Activated gamma-delta T cell treated with Interleukin-2 at 50 U/mL for 16 hours (primary cell): ENCODE measurements at places on chromosomes 7 and 10.

DNA sequence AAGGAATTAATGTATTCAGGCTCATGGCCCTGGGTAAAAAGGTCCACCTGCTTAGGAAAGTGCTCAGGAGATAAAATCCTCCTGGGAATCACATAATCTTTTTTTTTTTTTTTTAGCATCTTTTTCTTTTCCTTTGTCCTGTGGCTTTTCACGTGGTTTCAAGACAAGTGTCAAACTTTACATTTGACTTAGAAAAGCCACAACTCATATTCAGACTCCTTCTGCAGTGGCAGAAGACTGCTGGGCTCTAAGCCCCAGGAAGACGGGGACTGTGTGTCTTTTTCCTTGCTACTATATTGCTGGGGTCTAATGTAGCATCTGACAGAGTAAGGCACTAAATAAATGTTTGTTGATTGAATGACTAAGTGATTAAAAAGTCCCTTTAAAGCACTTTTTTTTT lies 127.5 kb upstream of the ANKRD1 start:
- DNase-seq, result no peak

GRCh38 chr10:57817741-57818140 lies 450.0 kb downstream of the IPMK start:
- DNase-seq, result no peak

GRCh38 chr10:86100581-86101061 lies 266.0 kb downstream of the GRID1 start:
- DNase-seq, result no peak

DNA sequence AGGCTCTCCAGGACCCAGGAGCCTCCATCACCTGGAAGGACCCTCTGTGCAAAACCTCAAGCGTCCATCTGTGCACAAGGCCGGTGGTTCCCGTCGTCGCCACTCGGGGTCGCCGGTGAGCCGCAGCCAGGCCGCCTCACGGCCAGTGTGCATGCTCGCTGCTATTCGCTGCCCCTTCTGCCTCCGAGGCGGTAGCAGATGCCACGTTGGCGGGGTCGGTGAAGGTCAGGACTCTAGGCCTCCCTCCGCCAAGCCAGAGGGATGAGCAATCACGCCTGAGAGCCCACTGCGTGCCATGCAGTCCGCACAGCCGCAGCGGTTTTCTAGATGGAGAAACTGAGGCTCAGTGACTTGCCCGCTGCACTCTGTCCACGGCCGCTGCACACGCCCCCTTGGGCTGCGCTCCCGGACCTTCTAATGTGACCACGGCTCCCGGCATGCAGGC lies 5.7 kb downstream of the UPK3B start:
- no peak for DNase-seq

GRCh38 chr7:83475420-83475819 lies 173.5 kb downstream of the SEMA3E start:
- no peak for DNase-seq

- no peak for DNase-seq
Measured at GRCh38 chr7:132872034-132872433, 209.9 kb downstream of the CHCHD3 start.

DNA sequence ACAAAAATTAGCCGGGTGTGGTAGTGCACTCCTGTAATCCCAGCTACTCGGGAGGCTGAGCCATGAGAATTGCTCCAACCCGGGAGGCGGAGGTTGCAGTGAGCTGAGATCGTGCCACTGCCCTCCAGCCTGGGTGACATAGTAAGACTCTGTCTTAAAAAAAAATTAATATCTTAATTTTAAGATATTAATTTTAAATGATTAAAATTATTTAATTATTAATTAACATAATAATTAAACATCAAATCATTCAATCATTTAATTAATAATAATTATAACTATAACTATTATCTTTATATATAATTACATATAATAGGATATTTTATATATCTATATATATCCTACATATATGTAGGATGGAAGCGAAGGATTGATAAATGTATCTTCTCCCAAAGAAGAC lies 1.8 kb upstream of the HK1 start:
- DNase-seq, result no peak

DNA sequence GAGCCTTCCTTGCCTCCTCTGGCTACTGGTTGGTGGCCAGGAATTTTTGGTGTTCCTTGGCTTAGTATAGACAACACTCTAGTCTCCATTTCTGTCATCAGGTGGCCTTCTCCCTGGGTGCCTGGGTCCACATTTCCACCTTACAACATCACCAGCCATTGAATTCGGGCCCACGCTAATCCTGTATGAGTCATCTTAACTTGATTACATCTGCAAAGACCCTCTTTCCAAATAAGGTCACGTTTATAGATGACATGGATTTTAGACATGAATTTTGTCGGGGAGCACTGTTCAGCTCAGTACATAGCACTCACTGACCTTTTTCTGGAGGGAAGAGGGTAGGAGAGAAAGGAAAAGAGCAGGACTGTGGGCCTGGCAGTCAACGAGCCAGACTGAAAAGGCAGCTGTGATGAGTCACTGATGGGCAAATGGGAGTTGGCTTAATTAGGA lies 39.4 kb downstream of the MMRN2 start:
- DNase-seq, result no peak

GRCh38 chr10:110337906-110338305 lies 33.2 kb upstream of the SMNDC1 start:
- DNase-seq, result no peak

DNA sequence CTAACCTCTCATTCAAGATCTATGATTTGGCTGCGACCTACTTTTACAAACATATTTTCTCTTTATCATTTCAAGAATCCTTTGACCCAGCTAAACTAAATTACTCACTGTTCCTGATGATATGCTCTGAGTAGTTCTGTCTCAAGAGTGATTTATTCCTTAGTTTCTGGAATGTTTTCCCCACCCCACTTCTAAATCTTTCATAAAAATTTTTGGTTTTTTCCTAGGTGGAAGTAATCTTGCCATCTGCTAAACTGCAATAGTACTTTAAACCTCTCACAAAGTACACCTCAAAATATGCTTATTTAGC lies 170.8 kb downstream of the DNAJC1 start:
- no peak for DNase-seq

DNA sequence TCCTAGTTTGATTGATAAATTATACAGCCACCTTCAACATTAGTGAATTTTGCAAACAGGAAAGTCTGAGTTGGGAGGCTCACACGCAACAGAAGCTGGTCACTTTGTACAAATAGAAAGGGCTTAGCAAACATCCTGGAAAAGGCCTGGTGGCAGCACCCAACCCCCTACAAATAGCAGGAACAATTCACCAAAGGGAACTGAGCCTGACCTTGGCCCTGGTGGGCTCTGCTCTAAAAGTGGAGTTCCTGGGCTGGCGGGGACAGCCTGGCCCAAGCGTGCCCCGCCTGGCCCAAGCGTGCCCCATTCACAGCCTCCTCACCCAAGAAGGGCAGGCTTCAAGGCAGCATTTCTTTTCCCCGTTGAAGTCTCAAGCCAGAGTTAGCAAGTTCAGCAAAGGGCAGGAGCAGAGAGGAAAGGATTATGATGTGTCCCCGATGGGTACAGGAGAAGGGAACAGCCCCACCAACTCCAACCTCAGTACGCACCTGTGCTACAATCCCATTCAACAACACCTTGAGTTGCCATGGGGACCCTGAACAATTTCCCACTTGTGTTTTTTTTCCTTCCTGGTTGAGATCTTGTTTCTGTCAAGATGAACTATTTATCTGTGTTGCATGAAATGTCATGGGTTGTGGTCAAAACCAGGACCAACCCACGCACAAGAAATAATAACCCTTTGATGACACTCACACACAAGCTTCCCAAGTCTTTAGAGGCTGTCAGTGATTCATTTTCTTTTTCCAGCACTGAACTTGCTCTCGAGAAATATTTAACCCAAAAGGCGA lies 43.4 kb downstream of the RGS10 start:
- DNase-seq, result no peak

DNA sequence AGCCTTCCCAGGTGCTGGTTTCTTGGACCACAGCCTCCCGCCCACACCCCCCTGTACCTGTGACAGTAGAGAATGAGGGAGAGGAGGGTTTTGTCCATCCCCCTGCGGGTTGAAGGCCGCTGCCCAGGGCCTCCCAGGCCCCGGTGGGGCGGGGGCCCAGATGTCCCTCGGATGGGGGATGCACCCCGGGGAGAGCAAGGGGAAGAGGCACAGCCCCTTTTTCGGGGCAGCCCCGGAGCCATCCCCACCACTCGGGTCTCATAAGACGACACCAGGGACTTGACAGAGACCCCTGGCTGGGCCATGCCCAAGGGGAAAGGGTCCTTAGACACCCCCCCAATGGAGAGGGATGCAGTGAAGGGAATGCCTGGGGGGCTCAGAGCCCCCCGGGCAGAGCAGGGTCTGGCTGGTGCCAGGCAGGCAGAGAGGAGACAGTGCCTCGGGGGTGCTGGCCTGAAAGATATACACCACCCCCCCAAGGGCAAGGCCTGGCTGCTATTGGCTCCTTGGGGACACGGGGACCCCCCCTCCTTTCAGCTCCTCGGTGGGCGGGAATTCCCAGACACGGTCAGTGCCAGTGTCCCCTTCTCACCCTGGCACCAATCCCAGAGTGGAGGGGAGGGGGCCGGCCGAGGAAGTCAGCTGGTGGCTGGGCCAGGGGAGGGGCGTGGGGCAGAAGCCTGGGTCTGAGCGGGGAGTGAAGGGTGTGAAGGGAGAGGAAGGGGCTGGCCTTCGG lies 3.7 kb upstream of the SPACDR start:
- DNase-seq, result no peak

GRCh38 chr10:131799429-131799828 lies 101.4 kb upstream of the PPP2R2D start:
- DNase-seq, result no peak

- no peak for DNase-seq
Measured at GRCh38 chr7:33448035-33448434, 318.7 kb downstream of the BBS9 start.

DNA sequence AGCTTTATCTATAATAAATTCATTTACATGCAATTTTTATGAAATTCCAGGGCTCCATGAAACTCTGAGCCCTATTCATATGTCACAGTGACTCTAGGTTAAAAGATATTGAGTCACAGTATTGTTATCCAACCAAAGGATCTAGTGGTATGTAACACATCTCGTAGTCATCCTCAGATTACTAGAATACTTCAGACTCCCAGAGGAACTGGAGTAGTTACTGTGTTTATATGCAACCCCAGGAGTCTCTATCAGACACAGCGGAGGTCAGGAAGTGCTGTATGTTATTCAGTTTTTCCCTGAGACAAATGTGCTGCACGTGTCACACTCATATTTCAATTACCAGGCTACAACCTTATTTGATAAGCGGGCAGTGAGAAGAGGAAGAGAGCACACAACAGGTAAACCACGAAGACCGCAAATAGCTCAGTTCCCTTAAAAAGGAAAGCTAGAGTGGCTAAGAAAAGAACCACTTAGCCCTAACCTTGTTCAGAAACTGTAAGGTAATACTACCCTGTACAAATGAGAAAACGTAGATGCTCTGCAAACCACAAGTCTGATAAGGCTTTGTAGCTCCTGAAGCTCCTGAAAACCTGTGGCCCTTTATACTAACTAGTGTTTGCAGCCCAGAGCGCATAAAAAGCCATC lies 114.0 kb upstream of the CNTNAP2 start:
- DNase-seq, result no peak

- no peak for DNase-seq
Measured at GRCh38 chr10:61987951-61988379, 86.5 kb downstream of the ARID5B start.

DNA sequence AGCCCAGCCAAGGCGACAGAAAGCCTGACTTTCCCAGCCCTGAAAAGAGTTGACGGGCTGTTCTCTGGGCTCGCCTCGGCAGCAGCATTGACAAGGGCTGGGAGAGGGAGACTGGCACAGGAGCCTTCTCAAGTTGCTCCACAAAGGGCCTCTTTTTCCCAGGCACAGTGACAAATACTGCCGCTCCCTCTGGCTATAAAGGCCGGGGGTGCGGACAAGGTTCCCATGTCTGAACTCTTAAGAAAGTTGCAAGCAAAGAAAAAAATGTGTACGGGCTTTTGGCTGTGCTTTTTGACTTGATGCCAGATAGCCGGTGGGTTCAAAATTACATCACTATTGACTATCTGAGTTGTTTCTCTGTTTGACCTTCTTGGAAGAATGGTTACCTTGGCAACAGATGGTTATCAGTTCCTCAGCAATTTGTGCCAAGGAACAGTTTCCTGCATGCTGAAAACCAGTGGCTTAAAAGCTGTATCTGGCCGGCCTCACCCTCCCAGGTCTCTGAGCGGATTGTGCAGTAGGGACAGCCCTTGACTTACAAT lies 115.9 kb upstream of the EEPD1 start:
- no peak for DNase-seq
